ENCODE measurements at places on chromosomes 12 and 14.

DNA sequence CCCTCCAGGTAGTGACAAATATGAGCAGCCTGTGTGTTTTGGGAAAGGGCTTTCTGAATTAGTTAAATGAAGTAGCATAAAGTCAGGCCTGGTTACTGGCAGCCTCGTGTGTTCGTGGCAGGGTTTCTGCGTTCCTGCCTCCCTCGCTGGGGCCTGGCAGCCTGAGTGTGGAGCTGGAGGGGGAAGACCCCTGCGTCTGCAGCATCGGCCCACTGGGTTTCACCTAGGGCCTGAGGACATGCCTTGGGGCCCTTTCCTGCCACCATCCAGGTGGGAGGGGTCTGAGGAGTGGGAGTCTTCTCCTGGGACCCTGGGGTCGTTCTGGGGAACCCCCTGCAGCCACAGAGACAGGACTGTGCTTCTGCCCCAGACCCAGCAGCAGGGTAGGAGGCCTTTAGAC, 20.4 kb upstream of the AMN start:
- DNase-seq, result no peak

DNA sequence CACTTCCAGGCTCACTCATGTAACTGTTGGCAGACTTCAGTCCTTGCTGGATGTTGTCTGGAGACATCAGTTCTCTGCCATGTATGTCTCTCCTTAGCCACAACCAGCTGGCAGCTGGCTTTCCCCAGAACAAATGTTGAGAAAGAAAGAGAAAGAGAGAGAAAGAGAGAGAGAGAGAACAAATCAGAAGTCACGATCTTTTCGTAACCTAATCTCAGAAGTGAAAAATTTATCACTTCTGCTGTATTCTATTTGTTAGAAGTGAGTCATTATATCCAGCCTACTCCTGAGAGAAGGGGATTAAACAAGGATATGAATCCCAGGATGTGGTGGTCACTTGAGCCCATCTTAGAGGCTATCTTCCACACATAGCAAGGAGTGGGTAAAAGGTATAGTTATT, 101.2 kb downstream of the BTG1 start:
- DNase-seq, result no peak

GRCh38 chr12:19316425-19316824, 122.9 kb upstream of the AEBP2 start:
- DNase-seq, result no peak

- no peak for DNase-seq
Observed at GRCh38 chr14:69079747-69080146, 73.2 kb downstream of the DCAF5 start.

DNA sequence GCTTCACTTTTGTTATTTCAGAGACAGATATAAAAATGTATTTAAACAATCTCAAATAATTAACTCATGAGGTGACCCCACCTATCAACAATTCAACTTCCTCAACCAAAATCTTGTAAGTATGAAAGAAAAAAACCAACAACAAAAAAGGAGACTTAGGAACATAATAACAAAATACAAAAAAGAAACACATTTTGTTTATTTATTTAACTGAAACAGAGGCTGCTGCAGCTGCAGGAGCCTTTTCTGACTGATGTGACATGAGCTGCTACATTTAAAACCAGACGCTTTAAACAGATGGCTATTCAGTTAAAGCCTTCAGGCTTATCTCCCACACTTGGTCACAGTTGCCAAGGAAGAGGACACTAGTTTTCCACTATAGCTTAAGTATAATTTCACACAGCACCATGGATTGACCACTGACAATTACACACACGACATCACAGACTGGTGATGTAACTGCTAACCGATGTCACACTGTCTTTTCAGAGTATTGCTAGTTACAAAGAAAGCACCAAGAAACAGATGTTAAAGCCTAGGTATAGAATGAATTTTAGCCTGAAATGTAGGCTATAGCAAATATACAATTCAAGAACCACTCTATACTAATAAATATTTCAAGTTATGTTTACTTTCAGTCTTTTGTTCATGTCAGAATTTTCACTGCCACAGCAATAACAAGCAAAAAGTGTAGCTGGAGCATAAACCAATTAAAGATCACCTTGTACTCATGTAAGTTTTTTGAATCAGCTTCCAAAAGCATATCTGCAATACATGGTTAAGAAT, 113.0 kb downstream of the MED13L start:
- DNase-seq, result no peak

DNA sequence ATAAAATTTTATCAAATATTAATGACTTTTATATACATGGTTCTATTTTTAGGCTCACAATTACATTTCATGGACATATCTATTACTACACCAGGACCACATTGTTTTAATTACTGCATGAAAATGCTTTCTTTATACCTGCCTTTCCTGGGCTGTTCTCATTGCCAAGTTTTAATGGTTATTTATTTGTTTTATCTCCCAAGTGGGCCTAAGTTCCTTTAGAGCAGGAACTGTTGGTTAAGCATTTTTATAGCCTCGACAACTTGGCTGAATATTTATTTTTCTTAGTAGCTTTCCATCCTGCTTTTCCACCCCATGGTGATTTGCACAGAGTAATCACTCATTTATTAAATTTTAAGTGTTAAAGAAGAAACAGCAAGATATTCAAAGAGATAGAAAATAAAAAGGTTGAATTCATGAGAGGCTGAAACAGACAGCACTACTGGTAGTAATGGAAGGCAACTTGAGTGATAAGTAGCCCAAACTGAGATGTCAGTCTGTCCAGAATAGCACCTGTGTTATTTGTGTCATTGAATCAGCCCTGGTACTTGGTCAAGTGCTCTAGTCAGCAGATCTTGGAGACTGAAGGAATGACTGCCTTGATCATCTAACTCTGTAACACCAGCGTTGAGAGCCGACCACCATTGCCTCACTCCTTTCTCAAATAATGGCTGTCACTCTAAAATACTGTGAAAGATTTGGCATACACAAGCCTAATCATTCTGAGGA, 119.1 kb upstream of the EGLN3 start:
- no peak for DNase-seq

GRCh38 chr12:67750513-67751183, 102.1 kb downstream of the DYRK2 start:
- no peak for DNase-seq

- no peak for DNase-seq
Observed at GRCh38 chr14:69684461-69685217, 73.2 kb downstream of the SUSD6 start.

GRCh38 chr14:68079941-68080697, 260.5 kb downstream of the RAD51B start:
- DNase-seq, result no peak

DNA sequence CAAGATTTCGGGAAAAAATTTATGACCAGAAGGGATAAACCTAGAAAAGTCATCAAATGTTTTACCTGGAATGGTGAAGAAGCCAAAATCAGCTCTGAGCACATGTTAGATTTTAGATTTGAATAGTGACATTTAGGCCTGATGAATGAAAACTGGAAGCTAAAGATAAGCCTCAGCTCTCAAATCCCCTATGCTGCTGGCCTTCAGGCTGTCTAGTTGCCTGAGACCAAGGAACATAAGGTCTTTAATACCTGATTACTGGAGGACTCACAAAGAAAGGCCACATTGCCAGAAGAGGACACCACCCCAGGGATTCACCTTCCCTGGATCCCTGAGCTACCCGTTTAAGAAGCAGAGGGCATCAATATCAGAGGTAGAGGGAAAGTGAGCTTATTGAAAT, 56.6 kb downstream of the BCL2L14 start:
- no peak for DNase-seq

DNA sequence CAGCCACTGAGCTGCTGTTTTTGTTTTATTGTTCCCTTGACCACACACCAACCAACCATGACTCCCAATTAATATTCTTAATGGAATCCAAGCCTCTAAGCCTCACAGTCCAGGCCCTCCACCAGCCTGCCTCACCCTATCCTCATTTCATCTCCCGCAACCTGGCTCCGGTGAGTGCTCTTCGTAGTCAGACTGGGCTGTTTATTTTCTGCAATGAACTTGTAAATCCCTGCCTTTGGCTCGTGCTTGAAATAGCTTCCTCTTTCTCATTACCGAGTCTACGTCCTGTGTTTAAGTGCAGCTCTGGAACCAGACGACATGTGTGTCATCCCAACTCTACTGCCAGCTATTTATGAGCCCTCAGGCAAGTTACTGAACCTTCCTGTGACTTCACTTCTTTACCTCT, 12.4 kb upstream of the ETFBKMT start:
- no peak for DNase-seq

- DNase-seq, result no peak
Observed at GRCh38 chr14:22383515-22384166, 205.4 kb downstream of the DAD1 start.

- peak; percentile 22 for DNase-seq
Observed at GRCh38 chr14:64293976-64294671, at the start of gene ESR2. Gene ESR2, minus strand, starts transcription at chr14:64294371. Its CDS starts 11,386 bp downstream, at chr14:64282985.

GRCh38 chr12:91778091-91778832, 367.4 kb downstream of the BTG1 start:
- DNase-seq, result no peak

Data from stimulated activated CD4-positive, alpha-beta T cell treated with anti-CD3 and anti-CD28 coated beads, Interleukin-12 subunit alpha, Interleukin-12 subunit beta, amount 100 ng/mL, for 4 hours (primary cell).